Activated CD8-positive, alpha-beta T cell treated with anti-CD3 and anti-CD28 coated beads, Interleukin-2, amount 10 ng/mL, durations not matched to agents 7 days and 5 days (primary cell): ENCODE measurements at places on chromosomes 4 and X.

DNA sequence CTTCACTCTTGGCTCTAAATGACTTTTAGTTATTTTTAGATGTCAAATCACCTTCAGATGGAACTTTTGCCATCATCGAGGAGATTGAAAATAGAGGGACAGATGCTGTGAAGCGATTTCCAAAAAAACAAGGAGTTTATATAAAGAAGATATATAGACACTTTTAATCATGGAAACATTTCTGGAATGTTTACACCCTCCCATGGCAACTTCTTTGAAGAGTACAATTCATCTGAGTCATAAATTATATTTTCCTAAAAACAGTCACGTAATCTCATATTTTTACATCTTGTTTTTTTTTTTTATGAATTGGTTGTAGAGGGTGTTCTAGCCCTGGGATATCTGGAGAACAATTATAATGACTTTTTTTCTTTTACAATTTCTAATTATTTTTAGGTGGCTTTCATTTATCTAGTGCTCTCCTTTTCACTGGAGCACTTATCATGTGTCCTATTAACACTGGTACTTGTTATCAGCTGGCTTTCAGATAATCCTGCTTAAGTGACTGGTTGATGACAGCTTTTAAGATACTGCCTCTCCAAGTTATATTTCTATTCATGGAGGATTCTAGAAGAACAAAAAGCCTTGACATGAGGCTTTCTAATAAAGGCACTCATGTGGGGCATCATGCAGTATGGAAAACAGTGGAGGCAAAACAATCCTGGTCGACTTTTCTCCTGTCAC, 24.9 kb downstream of the PCDH7 start:
- no peak for DNase-seq

- no peak for DNase-seq
Measured at GRCh38 chrX:38409289-38409688, 56.9 kb downstream of the OTC start.

GRCh38 chr4:11471618-11472017, 42.9 kb upstream of the HS3ST1 start:
- DNase-seq, result peak; percentile 83

DNA sequence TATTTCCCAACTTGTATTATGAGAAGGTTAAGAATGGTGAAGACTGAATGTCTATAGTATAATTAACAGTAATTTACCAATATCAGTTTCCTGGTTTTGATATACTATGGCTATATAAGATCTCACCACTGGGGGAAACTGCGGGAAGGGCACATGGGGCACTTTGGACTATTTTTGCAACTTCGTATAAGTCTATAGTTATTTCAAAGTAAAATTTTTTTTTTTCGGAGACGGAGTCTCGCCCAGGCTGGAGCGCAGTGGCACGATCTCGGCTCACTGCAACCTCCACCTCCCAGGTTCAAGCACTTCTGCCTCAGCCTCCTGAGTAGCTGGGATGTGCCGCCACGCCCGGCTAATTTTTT, 46.1 kb downstream of the CXorf58 start:
- peak; percentile 30 for DNase-seq

DNA sequence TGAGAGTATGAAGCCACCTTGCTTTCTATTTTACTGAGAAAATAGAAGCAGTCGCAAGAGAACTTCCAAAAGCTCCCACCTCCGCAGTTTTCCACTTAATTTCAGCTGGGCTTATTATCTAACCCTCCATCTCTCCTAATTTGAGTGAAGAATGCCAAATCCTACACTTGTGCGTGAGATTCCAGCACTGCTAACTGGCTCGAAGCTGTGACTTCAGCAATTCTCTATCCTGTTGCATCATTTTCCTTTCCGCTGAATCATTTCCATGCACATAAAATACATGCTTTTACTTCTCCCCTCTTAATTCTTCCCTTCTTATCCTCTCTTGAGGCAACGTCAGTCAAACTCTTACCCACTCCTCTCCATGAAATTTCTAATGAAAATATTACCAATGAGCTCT, 189.5 kb downstream of the GASK1B start:
- no peak for DNase-seq

DNA sequence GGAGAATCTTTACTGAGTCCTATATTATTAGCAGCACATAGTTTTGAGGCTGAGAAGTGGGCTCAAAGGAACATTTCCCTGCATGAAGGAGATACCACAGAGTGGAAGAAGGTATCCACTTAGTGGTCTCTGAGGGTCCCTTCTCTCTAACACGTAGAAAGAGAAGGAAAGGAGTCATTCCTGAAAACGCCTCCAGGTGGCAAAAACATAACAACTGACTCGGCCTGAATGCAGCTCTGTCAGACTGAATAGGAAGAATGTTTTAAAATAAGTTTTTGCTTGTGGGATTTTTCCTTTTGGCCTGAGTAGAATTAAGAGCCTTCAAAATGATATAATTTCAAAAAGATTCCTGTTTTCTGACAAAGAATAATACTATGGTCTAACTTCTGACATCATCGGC, 23.3 kb downstream of the RPGR start:
- DNase-seq, result no peak

- peak; percentile 43 for DNase-seq
Measured at GRCh38 chr4:10047967-10048366, 26.7 kb upstream of the SLC2A9 start.

DNA sequence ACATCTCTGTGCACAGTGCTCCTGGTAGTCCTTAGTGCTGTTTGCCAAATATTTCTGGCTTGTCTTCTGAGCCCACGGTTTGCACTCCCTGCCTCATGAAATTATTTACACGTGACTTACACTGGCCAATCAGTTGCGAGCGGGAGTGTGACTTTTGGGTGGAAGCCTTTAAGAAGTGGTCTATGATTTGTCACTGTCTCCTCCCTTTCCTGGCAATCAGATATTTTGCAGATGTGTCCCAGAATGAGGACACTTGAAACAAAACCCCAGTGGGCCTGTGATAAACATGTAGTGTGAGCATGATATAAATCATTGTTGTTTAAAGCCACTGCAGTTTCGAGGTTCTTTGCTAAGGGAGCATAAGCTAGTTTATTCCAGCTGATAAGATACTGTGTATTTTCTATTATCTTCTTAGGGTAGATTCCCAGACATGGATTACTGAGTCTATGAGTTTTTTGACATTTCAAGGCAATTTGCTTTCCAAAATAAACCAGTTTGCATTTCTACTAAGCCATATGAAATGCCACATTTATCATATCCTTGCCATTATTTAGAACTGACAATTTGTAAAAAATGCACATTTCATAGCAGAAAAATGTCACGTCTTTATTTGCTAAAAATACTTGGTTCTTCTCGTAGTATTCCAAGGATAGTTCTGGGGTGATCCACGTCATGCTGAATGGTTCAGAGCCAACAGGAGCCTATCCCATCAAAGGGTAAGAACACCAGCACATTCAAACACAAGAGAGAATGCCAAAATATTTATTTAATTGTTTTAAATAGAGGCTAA, 12.0 kb downstream of the BST1 start:
- DNase-seq, result no peak

- no peak for DNase-seq
Measured at GRCh38 chr4:95637043-95637600, 88.3 kb upstream of the UNC5C start.

- no peak for DNase-seq
Measured at GRCh38 chrX:93637591-93637990, 35.8 kb downstream of the NAP1L3 start.

DNA sequence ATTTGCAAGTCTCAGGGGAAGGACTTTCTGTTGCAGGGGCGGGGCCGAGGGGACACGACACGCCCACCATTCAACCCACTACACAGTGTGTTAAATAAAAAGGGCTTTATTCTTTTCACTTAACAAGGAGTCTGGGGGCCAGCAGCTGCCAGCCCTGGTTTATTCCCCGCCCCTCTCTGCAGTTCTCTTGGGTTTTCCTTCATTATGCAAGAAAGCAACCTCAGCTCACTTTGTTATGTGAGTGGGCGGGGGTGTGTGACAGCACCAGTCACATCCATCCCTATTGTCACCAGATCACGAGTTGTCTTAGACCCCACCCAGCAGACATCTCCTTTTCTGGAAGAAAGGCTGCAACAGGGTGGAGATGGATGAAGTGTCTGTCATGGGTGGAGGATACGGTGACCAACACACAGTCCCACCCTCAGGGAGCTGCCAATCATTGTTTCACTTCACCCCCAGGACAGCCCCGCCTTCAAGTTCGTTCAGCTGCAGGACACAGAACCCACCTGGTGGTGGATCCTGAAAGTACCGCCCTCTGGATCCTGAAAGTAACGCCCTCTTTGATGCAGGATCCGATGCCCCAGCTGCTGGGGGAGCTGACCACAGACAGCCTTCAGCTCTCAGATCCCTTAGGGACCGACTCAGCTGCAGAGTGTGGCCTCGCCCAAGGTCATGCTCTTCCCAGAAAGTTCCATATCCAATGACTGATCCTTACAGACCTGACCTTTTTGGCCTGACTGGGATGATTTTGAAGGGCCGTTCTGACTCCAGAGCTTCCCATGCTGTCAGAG, 79.6 kb downstream of the SMIM20 start:
- DNase-seq, result no peak

GRCh38 chr4:184895012-184895695, 69.4 kb upstream of the ACSL1 start:
- no peak for DNase-seq

- DNase-seq, result no peak
Measured at GRCh38 chrX:11421805-11422524, 128.8 kb downstream of the AMELX start.

- DNase-seq, result peak; percentile 74
Measured at GRCh38 chrX:13085526-13085925, 41.1 kb upstream of the FAM9C start.

DNA sequence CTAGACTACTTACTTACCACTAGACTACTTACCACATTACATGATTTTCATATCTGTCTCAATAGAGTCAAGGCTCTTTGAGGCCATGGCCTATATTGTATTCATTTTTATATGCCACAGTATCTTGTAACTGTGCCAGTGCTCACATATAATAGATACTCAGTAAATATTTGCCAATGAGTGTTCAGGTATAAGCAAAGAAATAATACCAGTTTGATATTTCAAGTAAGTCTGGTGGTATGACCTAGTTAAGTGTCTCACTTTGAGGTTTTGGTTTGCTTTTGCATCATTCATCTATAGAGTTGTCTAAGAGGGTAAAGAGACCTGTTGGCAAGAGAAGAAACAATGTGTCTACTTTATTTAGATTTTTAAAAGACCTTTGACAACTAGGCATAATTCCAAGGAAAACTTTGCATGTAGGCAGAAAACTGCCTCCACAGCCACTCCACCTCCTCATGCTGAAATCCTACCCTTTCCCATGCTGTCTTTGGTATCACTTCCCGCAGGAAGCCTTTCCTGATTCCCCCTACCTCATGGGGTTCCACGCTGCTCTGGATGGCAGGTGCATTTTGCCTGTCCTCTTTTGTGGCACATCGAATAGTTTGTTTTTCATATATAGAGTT, 91.3 kb upstream of the KLHL13 start:
- no peak for DNase-seq

DNA sequence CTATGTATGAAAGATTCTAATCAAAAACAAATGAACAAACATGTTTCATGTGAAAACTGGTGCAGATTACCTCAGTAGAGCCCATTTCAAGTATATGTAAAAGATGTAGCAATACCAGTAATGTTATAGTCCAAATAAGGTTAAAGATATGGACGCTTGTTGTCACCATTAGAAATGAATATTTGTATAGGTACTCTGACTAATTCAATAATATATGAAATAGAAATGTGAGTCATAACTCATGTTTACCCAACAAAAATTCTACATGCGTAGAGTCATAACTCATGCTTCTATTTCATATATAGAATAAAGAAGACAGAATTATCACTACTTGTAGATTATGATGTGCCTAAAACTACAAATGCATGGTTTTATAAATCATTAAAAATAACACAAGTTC, 739.1 kb upstream of the DIAPH2 start:
- DNase-seq, result no peak

GRCh38 chrX:42900947-42901346, 123.0 kb upstream of the PPP1R2C start:
- no peak for DNase-seq

DNA sequence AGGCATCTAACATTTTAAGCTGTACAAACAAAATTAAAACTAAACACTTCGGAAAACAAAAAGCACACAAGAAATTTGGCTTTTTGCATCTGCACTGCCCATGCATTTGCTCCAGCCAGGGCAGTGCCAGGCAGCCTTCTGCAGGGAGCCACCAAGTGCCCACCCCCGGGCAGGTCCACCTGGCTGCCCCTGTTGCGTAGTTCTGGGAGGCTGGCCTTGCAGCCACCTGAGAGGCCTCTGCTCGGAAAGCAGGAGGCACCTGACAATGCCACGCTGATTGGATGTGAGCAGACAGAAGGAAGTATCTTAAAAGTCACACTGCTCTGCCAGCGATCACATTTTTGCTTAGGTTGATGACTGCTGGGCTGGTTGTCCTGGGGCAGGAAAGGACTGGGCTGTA, 3.5 kb downstream of the TMEM271 start:
- DNase-seq, result no peak

DNA sequence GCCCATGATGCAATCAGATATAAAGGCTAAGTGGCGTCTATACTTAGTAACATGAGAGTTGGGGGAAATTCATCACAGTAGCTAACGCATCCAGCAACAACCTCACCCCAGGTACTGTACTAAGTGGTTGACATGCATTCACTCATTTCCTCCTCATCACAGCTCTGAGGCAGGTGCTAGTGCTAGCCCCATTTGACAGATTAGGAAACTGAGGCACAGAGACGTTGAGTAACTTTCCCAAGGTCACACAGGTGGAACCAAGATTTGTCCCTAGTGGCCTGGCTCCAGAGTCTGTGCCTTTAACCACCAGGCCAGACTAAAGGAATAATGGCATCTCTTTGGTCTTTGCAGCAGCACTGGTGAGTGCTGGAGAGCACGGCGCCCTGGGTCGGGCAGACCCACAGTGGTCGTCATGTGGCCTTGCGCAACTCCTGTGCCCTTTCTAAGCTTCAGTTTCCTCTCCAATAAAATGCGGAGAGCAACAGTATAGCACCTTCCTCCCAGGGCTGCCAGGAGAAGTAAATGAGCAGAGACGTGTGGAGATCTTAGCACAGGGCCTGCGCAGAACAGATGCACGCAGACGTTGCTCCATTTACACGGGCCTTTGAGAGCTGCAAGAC, 186.4 kb downstream of the BCOR start:
- DNase-seq, result no peak
